ENCODE measurements at places on chromosomes 6 and 20.

DNA sequence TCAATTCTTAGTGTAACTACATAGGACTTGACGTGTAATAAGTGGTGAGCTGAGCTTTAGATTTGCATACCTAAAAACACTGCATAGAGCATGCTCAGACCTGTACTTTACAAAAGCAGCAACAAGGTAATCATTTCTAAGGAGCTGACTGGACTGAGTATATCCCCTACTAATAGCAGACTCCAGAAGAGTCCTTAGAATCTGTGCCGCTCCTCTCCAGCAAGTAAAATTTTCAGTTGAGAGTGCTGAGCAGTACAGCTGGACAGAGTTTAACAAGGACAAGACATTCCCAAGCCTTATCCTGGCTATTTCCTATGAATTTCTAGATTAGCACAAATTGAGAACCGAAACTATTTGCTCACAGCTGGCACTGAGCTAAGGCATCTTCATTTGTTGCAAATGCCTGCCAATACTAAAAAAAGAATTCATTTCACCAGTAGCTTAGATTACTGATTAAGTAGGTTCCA is 26.1 kb upstream of the KLHL31 start:
- H3K4me3 ChIP-seq: no peak overlapping the region
- no peak overlapping the region for H3K27ac ChIP-seq
- H3K36me3 ChIP-seq: no peaks in the 10 kb centered on the region
- peaks cover 6% of the 10 kb centered on the region for H3K4me1 ChIP-seq
- DNase-seq: no peak
- H3K27me3 ChIP-seq: no peaks in the 10 kb centered on the region

DNA sequence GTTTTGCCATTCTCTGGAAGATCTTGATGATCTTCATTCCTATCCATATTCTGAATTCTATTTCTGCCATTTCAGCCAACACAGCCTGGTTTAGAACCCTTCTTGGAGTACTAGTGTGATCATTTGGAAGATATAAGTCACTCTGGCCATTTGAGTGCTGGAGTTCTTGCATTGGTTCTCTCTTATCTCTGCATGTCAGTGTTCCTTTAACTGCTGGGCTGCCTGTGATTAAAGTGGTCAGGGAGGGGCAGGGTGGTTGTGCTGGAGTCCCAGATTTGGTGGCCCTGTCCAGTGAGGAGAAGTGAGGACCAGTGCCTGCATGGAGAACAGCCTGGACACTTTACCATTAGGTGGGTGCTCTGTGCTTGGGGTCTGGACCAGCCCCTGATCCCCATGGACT is 173.0 kb downstream of the SOD2 start:
- H3K27me3 ChIP-seq: peaks cover 9% of the 10 kb centered on the region
- no peaks in the 10 kb centered on the region for H3K36me3 ChIP-seq
- H3K4me3 ChIP-seq: no peak overlapping the region

- peak overlapping the region; percentile 8 for H3K27ac ChIP-seq
- peaks cover 32% of the 10 kb centered on the region for H3K4me1 ChIP-seq
- H3K4me3 ChIP-seq: no peak overlapping the region
- no peaks in the 10 kb centered on the region for H3K27me3 ChIP-seq
- no peaks in the 10 kb centered on the region for H3K36me3 ChIP-seq
Observed at GRCh38 chr6:63804381-63804956, 168.9 kb downstream of the PHF3 start.

GRCh38 chr6:133555685-133556084 is 314.5 kb downstream of the EYA4 start:
- H3K4me1 ChIP-seq: peaks cover 24% of the 10 kb centered on the region
- no peak overlapping the region for H3K27ac ChIP-seq
- no peak for DNase-seq

DNA sequence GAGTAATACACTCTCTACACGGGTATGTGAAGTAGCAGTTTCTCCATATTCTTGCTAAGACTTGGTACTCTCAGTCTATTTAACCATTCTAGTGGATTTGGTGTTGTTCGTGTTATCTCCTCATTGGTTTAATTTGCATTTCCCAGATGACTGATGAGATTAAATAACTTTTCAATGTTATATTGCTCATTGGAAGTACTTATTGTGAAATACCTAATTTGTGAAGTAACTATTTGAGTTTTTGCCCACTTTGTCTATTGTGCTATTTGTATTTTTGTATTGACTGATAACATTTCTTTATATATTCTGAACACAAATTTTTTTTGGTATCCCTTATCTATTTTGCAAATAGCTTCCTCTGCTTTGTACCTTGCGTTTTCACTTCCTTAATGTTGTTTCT is 156.0 kb downstream of the C6orf58 start:
- peaks cover 19% of the 10 kb centered on the region for H3K27me3 ChIP-seq
- no peak overlapping the region for H3K4me3 ChIP-seq
- H3K36me3 ChIP-seq: no peaks in the 10 kb centered on the region
- H3K4me1 ChIP-seq: peaks cover 5% of the 10 kb centered on the region

GRCh38 chr6:84653027-84653551 is 111.3 kb downstream of the TBX18 start:
- H3K27me3 ChIP-seq: no peaks in the 10 kb centered on the region
- H3K4me1 ChIP-seq: peaks cover 24% of the 10 kb centered on the region
- H3K4me3 ChIP-seq: no peak overlapping the region

DNA sequence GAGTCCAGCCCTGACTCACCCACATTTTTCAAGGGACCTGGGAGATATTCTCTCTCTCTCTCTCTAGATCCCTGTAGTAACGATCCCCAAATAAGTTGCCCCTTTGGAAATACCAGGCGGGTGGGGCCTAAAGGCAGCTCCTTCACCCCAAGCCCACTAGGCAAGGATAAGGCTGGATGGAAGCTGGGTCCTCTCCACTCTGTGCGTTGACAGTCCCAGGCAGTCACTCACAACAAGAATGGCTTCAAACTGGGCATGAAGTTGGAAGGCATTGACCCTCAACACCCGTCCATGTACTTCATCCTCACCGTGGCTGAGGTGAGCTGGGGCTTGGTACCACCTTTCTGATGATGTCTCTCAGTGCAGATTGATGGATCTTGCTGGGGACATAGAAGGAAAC is 21.6 kb downstream of the L3MBTL1 start:
- no peak overlapping the region for H3K27ac ChIP-seq
- peaks cover 2% of the 10 kb centered on the region for H3K36me3 ChIP-seq
- no peak for DNase-seq
- no peaks in the 10 kb centered on the region for H3K27me3 ChIP-seq

GRCh38 chr6:166813461-166813860 is 142.9 kb downstream of the RNASET2 start:
- no peak overlapping the region for H3K4me3 ChIP-seq
- no peaks in the 10 kb centered on the region for H3K4me1 ChIP-seq
- no peak for DNase-seq
- H3K27me3 ChIP-seq: peaks cover 5% of the 10 kb centered on the region
